Gastroesophageal sphincter (tissue), 4 donors: ENCODE measurements at places on chromosomes 5 and 9. TPM values are rescaled to one million over a fixed set of nuclear protein-coding genes. Genes with fewer than 3 reads are reported as not detected.

Gene MSX2
- total RNA-seq: 0.81 TPM

- no peak for ATAC-seq
These were observed 13.1 kb downstream of the CERT1 start for GRCh38 chr5:75498208-75498777.

- no peak for ATAC-seq
These were observed 584 bp downstream of the LMAN2 start for GRCh38 chr5:177350776-177351391.

Gene BDP1
- total RNA-seq: 30.3 TPM

Gene NDUFS4
- total RNA-seq: 119 TPM

GRCh38 chr9:135198586-135199285 is 111.3 kb downstream of the OLFM1 start:
- no peak for ATAC-seq

DNA sequence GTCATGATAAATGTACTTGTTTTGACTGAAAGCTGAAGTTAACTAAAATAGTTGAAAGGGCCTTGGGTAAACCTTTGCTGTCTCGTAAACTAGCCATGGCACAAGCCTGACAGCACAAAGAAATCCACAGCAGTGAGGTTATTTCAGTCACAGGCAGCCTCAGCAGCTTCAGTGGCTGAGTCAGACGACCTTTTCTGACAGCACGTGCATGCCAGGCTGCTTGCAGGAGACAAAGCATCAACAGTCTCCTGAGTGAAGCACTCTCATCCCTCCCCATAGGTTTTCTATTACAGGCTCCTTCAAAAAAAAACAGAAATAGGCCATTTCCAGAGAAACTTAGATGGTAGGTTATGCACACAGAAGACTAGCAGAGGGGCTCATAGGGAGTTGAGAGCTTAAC is 34.6 kb downstream of the OXCT1 start:
- peak; percentile 78 for ATAC-seq

DNA sequence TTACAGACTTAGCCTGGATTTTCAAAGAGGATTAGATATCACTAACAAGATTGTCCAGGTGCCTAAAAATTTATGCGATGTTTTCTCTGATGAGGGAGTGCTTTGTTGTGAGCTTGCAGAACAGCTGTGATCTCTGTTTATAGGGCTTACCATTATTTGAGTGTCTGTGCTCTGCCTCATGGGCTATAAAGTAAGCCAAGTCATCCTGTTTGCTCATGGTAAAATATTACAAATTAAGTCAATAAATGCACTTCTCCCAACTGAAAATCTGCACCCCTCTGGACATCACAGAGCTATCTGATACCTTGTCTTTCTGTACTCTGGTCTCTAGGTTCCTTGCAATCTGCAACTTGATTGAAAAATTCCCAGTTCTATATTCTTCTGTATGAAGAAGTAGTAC is 293.4 kb upstream of the ACTBL2 start:
- ATAC-seq: no peak

Gene ECM2
- 17.4 TPM for total RNA-seq

DNA sequence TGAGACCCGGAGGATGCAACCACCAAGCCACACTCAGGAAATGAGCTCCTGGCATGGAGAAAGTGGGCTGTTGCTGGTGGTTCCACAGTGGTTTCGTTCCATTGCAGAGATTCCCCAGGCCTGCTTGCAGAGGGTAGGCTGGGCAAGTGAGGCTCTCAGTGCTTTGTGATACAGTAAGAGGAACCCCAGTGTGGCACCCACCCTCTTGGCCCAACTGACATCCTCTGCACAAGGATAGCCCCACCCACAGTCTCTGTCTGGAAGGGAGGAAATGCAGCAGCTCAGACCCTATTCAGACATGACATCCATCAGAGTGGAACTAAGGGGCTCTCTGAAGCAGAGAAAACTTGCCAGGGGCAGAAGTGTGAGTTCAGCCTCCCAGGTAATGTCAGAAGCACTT is 69.6 kb upstream of the FSTL4 start:
- ATAC-seq: no peak

GRCh38 chr9:81574405-81574804 is 114.9 kb downstream of the TLE1 start:
- ATAC-seq: no peak

GRCh38 chr9:38445154-38446043 is 21.1 kb upstream of the IGFBPL1 start:
- ATAC-seq: no peak

DNA sequence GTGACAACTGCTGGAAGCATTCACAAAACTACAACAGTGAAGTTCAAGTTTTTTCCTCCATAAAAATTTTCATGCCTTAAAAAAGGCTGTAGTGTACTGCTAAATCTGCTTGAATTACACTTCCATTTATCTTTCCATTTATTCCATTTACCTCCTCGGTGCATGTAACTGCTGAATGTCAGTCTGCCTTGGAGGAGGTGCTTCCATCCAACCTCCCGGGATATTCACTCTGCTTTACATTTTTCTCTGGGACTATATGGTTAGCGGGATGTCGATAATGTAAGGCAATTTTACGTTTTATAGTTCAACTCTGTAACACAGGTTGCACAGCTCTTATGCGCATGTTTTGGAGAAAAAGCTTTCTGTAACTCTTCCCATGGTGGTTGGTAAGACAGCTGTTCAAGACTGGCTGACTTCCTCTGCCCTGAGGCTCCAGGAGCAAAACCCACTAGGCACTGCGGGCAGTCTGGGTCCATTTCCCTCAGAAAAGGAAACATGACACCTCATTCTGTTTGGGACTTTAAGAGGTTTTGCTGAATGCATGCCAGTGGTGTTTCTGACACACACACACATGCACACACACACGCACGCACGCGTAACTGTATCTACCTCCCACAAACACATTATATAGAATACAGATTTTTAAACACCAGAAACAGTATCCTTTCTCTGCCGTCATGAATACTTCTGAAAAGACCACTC is 66.1 kb downstream of the SPTLC1 start:
- no peak for ATAC-seq

Gene CD72
- 2.0 TPM for total RNA-seq

Gene EIF4EBP3
- total RNA-seq: 8.1 TPM

GRCh38 chr5:150651924-150652671 is 9.0 kb upstream of the MYOZ3 start:
- no peak for ATAC-seq

Gene SLC45A2
- not detected for total RNA-seq

DNA sequence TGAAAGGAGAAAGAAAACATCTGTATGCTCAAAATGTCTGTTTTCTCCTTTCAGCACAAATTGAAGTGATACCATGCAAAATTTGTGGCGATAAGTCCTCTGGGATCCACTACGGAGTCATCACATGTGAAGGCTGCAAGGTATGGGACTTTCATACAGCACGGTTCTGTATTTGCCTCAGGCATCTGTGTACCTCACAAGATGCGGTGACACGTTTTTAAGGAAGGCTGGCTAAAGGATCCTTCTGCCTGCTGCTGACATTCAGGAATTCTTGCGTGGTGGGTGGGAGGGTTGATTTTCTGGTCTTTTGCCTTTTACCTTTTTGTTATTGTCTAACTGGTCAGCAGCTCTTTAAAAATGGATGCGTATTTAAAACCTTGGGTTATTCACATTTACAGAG is 133.1 kb downstream of the RORB start:
- ATAC-seq: no peak

Gene SLCO6A1
- total RNA-seq: not detected
